ENCODE measurements at places on chromosomes 6 and 20. TPM values are rescaled to one million over a fixed set of nuclear protein-coding genes. Genes with fewer than 3 reads are reported as not detected.

The BPI gene
- total RNA-seq: not detected

The KCNG1 gene
- 6.2 TPM for total RNA-seq

The COX4I2 gene
- not detected for total RNA-seq

The SIRPB1 gene
- total RNA-seq: 1.3 TPM

The GLP1R gene
- 6.9 TPM for total RNA-seq

The GPR63 gene
- total RNA-seq: 1.3 TPM

The SFTA2 gene
- not detected for total RNA-seq

The ATP6V1G2 gene
- total RNA-seq: not detected

The TRAPPC3L gene
- total RNA-seq: not detected

- DNase-seq: no peak
These were observed 29.0 kb downstream of the PCK1 start for GRCh38 chr20:57589728-57590484.

DNA sequence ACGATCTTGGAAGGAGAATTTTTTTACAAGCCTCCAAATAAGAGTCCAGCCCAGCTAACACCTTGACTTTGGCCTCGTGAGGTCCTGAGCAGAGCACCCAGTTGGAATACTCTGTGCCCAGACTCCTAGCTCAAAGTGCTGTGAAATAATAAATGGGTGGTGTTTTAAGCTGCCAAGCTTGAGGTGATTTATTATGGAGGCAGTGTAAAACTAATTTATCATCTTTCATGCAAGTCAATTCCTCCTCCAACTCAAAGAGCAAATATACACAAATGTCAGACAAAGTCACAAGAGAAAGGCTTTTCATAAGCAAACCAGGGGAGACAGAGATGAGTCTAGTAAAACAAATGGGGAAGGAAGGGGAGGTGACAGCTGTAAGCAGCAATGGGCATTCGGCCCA, 12.7 kb downstream of the ABT1 start:
- DNase-seq: no peak

DNA sequence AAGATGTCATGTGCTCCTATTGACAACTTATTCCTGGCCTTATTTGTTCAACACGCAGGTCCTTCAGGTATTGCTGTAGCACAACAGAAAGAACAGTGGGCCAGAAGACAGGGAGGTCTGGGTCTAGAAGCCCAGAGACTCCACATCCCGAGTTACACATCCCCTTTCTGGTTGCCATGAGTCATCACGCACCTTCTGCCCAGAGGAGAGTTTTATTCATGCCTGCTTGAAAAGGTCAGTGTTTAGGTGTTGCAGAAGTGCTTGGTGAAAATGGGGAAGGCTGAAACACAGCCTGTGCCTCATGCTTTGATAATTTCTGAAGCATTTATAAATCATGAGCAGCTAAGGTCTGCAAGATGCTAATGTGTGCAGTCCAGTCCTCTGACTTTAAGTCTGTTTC, 256.4 kb downstream of the GMPR start:
- no peak for DNase-seq

- no peak for DNase-seq
These were observed 52.4 kb upstream of the NXT1 start for GRCh38 chr20:23298155-23298554.

GRCh38 chr6:118750143-118750542, 98.8 kb upstream of the CEP85L start:
- DNase-seq: no peak

GRCh38 chr6:37210313-37210968, 40.5 kb downstream of the PIM1 start:
- DNase-seq: peak; percentile 82

- no peak for DNase-seq
These were observed 26.0 kb downstream of the SDCBP2 start for GRCh38 chr20:1302685-1303541.

- no peak for DNase-seq
These were observed 176.1 kb downstream of the EPHA7 start for GRCh38 chr6:93243231-93243778.

DNA sequence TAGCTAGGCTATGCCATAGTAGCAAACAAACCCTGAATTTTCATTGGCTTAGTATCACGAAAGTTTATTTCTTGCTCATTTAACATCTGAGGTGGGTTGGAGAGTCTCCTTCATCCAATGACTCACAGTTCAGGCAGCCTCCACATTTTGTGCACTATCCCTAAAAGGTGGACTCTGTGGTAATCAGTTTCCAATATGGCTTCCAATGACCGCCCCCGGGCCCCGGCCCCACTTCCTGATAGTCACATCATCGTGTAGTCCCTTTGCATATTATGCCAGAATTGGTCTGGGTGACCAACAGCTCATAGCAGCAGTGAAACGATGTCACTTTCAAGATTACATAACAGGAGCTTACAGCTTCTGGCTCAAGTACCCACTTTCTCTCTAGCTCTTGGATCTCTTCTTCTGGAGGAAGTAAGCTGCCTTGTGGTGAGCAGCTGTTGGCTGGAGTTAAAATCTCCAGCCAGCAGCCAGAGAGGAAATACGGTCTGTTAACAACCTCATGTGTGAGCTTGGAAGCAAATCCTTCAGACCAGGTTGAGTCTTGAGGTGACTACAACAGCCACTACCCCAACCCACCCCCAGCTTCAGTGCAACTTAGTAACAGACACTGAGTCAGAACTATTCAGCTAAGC, 7.8 kb downstream of the HCRTR2 start:
- no peak for DNase-seq

- peak; percentile 2 for DNase-seq
These were observed 204.5 kb downstream of the ERMARD start for GRCh38 chr6:169955731-169956437.

- no peak for DNase-seq
These were observed 10.2 kb downstream of the DOK5 start for GRCh38 chr20:54485631-54486030.

DNA sequence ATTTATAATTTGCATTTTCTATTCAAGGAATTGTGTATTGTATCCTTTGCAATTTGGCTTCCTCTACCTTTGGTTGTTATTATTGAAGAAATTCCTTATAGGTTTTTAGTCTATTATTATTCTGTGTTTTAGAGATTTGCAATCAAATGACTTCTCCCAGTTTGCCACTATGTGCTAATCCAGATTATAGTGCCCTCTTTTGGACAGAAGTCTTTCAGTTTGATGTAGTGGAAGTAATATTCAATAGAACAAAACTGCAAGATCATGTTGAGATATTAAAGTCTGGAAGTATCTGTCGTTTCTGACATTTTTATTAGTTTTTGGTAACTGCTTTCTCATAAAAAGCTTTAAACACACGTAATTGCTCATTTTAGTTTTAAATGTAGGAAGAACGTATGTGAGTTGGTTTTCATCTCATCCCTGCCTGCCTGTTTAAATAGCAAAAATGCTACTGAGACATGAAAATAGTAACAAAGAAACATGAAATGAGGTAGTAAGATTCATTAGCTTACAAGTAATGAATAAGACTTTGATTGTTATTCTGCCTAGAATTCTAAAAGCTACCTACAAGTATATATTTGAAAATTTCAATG, 72.8 kb downstream of the RTN4IP1 start:
- no peak for DNase-seq

- peak; percentile 52 for DNase-seq
These were observed 182.5 kb downstream of the MAFB start for GRCh38 chr20:40506537-40506939.

GRCh38 chr20:60868316-60868891, 383.7 kb upstream of the CDH4 start:
- no peak for DNase-seq

DNA sequence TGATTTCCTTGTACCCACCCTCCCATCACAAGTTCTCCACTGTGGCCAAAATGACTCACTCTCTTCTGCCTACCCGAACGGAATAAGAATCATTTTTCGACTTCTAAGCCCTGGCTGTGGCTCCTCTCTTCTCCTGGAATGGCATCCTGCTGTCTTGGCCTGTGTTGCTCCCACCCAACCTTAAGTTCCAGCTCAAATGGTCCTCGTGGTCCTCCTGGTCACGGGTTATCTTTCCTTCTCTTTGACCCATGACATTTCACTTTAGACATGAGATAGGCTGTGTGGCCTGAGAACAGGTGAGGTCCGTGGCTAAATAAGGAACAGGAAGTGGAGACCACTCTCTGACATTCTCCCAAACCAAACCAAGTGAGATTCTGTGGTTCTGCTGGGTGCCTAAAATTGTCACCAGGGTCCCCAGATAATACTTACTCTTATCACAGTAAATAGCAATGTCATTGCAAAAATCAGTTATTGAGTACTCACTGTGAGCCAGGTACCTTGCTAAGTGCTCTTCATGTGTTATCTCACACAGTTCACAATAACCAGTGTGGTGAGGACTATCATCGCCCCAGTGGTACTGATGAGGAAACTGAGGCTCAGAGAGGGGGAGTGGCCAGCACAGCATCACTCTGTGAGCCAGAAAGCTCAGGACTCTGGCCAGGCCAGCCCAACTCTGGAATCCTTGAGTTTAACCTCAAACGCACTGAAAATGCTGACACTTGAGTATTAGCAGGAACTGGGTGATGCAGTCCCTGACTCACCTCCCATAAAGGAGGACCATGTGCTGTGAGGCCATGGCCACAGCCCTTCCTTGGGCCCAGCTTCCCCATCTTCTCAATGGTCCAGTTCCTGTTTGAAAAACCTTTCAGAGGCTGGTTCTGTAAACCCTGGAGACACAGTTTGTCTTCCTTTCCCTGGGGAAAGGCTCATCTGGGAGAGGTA, 74.8 kb upstream of the SIRPA start:
- no peak for DNase-seq

DNA sequence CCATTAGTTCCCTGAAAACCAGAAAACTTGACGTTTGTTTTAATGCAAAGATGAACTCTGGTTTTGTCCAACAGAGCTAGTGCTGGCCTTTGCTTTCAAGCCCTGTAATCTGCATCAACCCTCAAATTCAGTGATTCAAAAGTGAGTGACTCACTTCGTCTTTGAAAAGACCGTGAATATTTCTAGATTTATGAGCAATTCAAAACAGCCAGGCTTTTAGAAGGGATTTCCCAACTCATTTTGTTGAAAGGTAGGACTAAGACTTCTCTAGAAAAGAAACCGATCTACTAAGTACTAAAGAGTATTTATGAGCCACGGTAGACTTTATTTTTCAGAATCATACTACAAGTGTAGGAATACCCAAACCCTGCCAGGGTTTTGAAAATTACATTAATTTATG, 121.5 kb downstream of the UST start:
- DNase-seq: no peak

DNA sequence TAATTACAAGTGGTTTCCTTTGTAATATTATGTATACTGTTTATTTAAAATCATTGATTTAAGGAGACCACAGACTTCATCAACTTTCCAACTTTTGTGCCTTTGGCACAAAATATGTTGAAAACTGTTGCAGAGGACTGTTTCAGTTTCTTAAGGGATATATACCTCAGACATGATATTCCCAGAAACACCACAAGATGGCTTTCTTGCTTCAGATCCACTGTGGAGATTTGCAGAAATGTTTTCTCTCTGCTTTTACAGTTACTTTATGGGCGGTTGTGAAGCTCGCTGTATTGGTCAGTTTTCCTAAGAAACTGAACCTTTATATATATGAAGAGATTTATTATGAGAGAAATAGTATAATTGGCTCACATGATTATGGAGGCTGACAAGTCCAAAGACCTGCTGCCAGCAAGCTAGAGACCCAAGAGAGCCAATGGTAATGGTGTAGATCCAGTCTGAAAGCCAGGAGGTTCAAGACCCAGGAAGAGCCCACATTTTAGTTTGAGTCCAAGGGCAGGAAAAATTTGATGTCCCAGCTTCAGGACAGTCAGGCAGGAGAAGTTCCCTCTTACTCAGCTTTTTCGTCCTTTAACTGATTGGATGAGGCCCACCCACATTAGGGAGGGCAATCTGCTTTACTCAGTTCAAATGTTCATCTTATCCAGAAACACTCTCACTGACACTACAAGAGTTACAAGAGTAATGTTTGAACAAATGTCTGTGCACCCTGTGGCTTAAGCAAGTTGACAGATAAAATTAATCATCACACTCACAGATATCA, 12.8 kb downstream of the ME1 start:
- no peak for DNase-seq

DNA sequence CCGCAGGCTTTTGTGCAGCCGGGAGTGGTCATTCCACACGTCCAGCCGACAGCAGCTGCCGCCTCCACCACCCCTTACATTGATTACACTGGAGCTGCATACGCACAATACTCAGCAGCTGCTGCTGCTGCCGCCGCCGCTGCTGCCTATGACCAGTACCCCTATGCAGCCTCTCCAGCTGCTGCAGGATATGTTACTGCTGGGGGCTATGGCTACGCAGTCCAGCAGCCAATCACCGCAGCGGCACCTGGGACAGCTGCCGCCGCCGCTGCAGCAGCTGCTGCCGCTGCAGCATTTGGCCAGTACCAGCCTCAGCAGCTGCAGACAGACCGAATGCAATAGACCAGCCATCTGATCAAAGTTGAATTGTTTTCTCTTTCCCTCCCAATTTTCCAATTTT, 10.6 kb downstream of the RBM24 start:
- DNase-seq: no peak

GRCh38 chr6:73516514-73517489, 4.0 kb downstream of the EEF1A1 start:
- DNase-seq: no peak

DNA sequence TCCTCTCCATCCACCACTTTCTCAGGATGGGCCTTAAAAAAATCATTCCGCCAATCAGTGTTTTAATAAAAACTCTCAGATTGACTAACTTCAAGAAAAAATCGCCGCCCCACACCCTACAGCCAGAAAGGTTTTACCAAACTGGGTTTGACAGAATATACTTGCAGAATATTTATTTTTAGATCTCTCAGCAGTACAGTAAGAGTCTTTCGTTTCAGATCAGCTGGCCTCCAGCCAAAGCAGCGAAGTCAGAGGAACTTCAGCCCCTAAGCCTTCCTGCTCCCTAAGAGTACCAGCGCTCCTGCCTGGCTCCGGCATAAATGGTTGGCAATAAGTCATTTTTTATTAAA, 24.7 kb downstream of the TBC1D7 start:
- DNase-seq: peak; percentile 28

DNA sequence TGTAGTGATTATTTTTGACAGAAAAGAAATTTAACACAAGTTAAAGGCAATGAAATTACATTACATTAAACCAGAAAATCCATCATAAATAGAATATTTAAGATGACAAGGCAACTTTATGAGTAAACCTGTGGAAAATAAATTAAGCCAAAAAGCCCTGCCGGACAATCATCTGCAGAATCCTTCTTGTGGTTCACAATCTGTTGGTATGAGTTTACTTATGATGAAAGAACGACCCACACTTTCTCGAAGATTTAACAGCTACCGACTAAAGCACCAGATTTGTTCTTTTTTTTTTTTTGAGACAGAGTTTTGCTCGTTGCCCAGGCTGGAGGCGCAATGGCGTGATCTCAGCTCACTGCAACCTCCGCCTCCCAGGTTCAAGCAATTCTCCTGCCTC, 21.4 kb downstream of the HDAC2 start:
- DNase-seq: no peak

- no peak for DNase-seq
These were observed 25.8 kb upstream of the KCNK5 start for GRCh38 chr6:39254999-39255535.

GRCh38 chr6:33206864-33207551, 1.3 kb upstream of the RING1 start:
- DNase-seq: no peak

All from body of pancreas (tissue), 4 donors.